ENCODE measurements at places on chromosomes 2 and 18.

DNA sequence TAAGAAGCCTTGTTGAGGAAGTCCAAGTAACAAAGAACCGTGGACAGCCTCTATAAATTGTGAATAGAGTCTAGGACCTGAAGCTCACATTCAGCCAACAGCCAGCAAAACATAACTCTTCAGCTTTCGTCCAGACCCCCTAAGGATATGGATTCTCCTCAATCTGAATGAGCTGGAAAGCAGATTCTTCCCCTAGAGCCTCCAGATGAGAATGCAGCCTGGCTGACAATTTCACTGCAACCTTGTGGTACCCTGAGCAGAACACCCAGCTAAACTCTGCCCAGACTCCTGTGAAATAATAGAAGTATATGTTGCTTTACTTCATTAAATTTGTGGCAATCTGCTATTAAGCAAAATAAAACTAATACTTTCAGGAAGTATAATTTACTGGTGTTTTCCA lies 483.5 kb upstream of the SLC8A1 start:
- no peak for DNase-seq

- no peak for DNase-seq
Observed at GRCh38 chr2:9771101-9771449, 72.2 kb upstream of the TAF1B start.

- peak; percentile 20 for DNase-seq
Observed at GRCh38 chr2:72134408-72134996, 13.2 kb downstream of the CYP26B1 start.

DNA sequence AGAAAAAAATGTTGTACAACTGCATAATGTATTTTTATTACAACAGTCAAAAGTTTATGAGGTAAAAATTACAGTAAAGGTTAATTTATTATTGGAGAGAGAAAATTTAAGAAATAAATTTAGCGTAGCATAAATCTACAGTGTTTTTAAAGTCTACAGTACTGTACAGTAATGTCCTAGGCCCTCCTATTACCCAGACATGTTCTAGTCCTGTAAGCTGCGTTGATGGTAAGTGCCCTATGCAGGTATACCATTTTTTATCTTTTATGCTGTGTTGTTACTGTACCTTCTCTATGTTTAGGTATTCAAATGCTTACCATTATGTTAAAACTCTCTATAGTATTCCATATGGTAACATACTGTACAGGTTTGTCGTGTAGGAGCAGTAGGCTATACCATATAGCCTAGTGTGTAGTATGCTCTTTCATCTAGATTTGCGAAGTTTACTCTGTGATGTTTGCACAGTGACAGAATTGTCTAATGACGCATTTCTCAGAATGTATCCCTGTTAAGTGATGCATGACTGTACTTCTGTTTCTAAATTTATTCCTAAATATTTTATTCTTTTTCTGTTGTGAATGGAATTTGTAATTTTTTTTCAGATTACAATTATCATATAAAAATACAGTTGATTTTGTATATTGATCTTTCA lies 24.5 kb downstream of the ABI2 start:
- DNase-seq = no peak

DNA sequence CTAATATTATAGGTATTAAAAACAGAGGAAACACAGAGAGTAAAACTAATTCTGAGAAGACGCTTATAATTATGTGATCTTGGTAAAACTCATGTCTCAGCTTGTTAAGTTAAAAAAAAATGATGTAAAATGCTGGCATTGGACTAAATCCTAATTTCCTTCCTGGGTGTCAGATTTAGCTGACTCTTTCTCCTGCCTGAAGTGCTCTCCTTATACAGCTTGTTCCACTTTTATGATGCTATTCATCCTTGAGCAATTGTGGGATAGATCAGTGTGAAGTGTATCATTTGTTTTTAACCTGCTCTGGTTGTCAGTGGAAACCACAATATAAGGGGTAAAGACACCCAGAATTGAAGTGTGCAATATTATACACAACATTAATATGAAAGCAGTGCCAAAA lies 84.9 kb downstream of the EFEMP1 start:
- DNase-seq = no peak

GRCh38 chr18:60053747-60054304 lies 154.0 kb downstream of the PMAIP1 start:
- no peak for DNase-seq

DNA sequence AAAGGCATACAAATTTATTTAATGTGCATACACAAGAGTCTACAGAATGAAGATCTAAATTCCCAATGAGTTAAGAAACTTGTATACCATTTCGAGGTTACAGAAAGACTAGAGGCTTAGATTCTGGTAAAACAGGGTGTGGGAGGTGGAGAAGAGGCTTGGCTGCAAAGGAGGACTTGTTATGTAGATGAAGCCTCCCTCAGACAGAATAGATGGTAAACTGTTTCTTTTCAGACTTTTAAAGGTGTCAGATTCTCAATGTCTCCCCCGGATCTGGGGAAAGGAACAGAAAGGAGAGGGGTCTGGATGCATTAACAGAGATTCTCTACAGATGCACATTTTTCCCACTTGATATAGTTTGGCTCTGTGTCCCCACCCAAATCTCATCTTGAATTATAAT lies 126.0 kb downstream of the ST6GAL2 start:
- no peak for DNase-seq

- DNase-seq = no peak
Observed at GRCh38 chr2:60152226-60152833, 401.1 kb downstream of the BCL11A start.

- DNase-seq = no peak
Observed at GRCh38 chr18:76388891-76389423, 106.1 kb downstream of the ZNF516 start.

DNA sequence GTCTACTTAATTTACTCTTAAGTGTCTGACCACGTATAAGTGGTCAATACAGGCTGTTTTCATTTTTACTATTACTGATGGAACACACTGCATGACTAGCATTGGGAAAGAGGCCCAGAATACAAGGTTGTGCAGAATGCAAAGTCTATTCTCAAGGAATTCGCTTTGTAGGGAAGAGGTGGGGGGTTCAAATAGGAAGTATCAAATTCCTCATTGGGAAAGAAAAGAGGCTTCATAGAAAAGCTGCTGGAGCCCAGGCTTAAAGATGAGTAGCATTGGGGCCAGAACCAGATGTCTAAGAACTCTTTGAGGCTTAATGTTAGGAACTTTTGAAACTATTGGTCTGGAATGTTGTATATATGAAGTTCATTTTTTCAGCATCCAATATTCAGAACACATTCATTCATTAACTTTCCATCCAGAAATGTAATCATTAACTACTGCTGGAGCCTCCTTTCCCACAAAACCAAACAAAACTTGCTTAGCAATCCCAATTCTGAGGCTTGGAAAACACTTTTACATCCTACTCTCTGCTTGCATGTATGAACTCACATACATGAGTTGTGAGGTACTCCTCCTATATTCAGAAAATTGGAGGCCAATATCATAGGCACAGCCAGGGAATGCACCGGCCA lies 994 bp upstream of the LRATD1 start:
- no peak for DNase-seq

DNA sequence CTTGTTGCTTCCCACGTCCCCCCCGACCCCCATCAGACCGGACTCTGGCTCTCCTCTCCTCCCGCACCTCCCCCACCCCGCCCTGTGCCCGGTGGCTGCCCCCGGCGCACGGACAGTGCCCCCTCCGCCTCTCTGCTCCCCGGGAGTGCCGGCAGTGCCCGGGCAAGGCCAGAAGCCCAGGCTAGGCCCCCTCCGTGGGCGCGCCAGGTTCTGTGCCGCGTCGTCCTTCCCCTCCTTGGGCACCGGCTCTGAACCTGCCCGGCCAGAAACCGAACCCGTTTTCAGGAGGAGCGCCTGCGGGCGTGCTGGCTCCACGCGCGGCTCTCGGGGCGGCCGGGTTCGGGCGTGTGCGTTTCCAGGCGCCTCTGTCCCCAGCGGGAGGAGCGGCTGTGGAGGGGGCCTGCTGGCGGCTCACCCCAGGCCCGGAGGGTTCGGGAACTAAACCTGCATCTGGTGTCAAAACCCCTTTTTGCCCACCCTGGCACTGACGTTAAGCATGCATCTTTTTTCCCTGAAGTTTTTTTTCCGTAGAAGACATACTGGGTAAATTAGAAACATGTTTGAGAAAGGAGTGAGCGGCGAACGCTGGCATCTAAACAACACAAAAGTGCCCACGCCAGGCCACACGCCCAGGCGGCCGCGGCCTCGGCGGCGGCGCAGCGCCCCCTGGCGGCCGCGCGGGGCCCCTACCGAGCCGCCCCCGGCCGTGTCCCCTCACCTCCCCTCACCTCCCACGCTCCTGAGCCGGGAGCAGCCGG lies 123.9 kb upstream of the SLC1A4 start:
- peak; percentile 82 for DNase-seq

DNA sequence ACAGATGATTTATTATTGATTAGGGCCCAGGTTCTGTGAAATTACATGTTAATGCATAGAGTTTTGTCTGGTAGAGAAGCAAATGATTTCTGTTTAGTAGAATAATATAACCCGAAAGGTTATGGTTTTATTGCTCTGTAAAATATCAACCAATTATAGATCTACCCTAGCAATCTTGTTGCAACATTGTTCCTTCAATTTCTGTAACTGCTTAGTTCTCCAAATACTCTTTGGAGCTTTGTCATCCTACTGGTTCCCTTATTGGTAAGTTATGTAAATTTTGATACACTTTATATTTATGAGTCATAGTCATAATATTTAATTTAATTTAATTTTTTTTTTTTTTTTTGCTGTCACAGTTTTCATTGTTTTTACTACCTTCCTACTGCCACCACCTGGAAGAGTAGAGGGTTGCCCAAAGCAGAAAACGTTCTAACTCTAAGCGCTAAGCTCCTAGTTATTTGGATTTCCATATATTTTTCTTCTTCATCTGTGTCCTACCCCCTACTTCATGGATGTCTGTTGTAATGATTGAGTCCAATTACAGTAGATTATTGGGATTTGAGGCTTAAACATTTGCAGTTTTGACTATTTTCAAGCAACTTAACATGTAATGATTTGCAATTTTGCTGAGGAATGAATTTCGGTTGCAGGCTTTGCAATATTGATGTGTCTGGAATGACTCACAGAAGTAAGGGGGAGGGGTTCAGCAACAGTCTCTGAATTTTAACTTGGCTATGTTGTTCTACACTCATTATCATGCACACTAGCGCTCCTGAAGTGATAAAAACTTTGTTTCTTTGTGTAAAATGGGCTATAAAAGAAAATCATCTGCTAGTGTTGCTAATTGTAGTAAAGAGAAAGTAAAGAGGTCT lies 51.1 kb downstream of the NABP1 start:
- DNase-seq = no peak

DNA sequence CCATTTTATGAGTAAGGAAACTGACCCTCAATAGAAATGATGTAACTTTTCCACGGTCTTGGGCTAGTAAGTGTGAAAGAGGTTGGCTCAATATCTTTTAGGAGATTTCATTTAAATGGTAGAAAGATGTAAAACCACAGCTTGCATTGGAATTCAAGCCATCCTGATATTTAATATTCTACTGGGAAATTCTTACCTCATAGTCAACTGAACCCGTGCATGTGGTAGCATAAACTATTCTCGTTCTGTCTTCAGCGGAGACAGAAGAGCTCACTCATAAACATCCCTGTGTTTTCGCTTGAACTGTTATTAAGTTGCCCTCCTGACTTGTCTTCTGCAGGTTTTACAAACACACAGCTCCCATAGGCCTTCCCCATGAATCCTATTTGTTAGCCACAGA lies 8.5 kb upstream of the SPATS2L start:
- DNase-seq = no peak

GRCh38 chr2:239621611-239622010 lies 220.8 kb upstream of the HDAC4 start:
- DNase-seq = no peak

DNA sequence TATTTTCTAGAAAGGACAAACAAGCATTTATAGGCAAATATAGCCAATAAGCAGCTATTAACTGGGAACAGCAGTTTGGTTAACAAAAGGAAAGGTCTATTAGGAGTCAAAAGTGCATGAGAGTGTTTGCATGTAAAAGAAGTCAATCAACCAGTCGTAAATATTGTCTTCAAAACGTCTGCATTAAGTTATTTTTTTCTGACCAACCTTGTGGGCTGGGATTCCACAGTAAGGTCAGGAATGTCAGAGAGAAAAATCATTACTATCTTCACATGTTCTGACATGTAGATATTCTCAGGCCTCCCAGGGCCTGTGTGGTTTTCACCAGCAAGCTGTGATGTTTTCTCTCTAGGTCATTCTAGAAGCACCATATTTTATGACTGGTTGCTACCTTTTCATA lies 922.5 kb downstream of the SUCLG1 start:
- no peak for DNase-seq

DNA sequence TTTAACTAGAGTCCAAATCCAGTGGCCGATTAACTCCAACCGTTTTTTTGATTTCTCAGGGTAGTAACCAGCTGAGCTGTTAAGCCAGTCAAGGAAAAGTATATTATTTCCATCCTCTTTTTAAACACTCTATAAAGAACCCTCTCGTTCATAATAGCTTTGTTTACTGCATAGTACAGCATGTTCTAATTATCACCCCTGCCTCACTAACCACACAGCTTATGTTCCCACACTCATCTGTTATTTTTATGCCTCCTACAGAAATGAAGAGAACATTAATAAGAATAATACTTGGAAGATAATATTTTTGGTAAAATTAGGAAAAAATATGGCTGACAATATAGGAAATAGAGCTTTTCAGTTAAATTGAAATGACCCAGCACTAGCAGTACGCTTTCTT lies 2132.8 kb upstream of the CELF4 start:
- no peak for DNase-seq

- no peak for DNase-seq
Observed at GRCh38 chr2:19745318-19746136, 156.3 kb downstream of the TTC32 start.

DNA sequence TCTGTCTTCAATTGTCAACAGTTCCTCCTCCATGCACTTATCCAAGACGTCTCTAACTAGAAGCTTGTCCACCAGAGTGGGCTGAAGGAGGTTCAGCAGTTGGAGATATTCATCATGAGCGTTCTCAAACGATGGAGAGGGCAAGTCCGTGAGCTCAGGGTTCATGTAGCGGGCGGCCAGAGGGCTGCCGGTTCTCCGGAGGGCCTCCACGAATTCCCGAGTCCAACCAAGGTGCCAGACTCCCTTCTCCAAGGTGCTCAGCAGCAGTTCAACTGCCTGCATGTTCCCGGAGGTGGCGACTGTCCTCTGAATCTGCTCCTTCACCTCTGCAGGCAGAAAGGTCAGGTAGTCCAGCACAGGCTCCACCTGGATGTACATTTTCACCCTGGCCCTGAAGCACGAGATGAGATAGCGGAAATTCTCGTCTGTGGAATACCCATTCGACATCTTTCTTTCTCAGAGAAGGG lies 590 bp downstream of the IFIH1 start:
- DNase-seq = no peak
